ENCODE measurements at places on chromosomes 12 and 14.

DNA sequence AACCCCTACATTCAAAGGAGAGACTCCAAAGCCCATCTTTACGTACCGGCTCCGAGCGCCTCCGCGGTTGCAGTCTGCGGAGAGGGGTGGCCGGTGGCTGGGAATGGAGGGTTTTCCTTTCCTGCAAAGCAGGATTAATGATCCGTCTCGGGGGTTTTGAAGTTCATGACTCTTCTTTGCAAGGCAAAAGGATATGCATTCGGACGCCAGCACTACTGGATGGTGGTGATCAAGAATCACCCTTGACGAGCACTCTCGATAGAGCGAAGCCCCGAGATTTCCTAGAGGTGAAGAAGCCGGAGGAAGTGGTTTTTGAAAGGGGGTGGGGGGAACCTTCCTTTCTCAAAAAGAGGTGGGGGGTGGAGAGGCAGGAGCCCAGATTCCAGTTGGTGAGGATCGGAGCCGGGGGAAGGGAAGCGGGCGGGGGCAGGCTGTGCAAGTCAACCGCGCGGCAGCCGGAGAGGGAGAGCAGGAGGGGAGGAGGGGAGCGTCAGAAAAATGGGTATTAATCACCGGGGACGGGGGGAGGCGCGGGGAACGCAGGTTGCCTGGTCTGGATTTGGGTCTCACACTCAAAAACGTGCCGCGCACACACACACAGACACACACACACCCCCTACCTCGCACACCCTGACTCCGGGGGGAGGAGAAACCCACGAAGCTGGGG is at the start of gene GRIN2B:
Gene GRIN2B (minus strand): TSS at position 307 of the 667 bp plus-strand sequence. CDS start 115,394 bp downstream, outside the sequence.
- DNase-seq: no peak

- DNase-seq: no peak
These were observed 1.9 kb downstream of the LYZ start for GRCh38 chr12:69350002-69350626.

- no peak for DNase-seq
These were observed 1538.3 kb upstream of the SEL1L start for GRCh38 chr14:83071888-83072501.

DNA sequence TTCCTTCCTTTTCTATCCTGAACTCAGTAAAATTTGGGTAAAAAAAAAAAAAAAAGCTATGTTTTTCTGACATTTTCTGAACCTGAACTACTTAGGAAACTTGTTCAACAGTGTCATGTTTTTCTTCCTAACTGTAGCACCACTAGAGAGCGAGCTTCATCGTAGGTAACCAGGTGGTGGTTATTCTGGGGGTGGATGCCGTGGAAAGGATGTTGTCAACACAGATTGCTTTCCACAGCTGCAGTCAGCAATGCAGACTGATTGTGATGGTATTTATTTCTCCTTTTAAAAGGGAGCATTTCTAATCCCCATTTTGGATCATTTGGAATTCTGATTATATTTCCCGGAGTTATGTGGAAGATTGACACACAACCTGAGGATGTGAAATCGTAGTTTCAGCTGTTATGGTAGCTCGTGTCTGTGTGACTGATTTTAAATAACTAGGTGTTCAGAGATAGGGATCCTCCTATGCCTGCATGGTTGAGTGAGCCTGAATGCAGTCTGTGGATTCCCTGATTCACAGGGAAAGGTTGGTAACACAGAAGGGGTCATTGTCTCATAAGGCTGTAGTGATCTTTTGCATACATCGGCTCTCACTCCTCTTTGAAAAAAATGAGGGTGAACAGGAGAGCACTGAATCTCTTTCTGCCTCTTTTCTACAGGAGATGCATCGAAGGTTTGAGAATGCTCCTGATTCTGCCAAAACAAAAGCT is 113.2 kb downstream of the ERC1 start:
- no peak for DNase-seq

DNA sequence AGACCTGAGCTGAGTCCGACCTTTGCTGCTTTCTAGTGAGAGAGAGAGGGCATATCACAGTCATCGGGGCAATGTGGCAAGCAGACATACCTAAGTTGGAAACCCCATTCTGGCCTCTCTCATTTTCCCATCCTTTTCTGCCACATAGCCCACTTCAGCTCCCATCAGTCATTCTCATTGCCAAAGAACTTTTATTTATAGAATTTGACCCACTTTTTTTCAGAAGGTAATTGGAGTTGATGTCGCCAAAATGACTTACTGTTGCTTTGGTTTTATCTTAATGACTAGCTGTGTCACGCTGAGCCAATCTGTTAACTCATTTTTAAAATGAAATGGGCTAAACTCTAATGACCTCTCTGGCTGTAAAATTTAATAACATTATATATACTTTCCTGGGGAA is 63.9 kb upstream of the RMST start:
- DNase-seq: no peak

GRCh38 chr14:54785778-54786770 is 116.6 kb downstream of the GCH1 start:
- no peak for DNase-seq

DNA sequence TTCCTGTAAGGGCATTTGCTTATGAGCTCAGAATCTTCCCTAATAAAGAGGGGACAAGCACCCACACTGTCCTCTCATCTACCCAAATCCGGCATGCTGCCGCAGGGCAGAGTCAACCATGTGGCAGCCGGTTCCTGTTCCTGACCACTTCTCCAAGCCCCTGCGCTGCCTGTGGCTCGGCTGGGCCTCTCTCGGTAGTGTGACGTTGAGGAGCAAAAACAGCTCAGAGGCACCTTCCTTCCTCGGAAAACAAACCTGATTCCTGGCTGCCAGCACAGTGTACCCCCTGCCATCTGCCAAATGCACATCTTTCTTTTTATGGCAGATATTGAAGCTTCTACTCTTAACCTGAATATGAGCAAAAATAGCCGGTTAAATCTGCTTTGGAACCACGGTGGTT is 50.5 kb downstream of the CFAP251 start:
- no peak for DNase-seq

- no peak for DNase-seq
These were observed 21.3 kb downstream of the YBX3 start for GRCh38 chr12:10701843-10702242.

DNA sequence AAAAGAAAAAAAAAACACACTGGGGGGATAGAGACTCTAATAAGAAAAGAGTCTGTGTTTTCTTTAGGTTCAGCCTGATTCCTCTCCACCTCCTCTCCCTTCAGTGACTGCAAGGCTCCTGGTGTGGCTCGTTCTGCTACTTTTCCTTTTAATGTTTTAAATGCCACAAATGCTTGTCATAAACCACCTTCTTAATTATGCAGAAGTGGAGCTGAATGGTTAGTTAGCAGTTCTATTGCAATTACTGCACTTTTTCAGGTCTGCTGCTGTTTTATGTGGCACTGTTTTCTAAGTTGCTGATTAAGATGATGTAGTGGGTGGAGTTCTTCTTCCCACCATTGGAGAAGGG is 878.1 kb downstream of the DIO2 start:
- no peak for DNase-seq

- no peak for DNase-seq
These were observed 31.3 kb upstream of the PSEN1 start for GRCh38 chr14:73105050-73105449.

GRCh38 chr12:50647031-50647430 is 116.9 kb upstream of the ATF1 start:
- no peak for DNase-seq

DNA sequence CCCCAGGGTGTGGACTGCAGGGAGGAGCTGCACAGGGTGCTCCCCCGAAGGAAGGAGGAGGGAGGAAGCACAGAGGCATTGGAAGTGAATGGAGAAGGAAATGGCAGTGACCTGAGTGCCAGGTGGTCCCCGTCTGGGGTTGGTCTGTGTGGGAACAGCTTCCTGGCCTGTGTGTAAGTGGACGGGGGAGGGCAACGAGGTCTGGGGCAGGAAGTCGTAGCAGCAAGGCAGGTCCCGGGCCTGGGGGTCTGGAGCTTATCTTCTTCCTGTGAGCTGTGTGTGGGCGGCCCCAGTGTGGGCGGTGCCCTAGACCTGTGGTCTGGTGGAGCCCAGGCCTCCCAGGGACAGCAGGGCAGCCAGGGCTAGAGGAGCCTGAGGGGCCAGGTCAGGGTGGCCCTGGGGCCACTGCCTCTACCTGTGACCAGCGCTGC is 382.1 kb downstream of the TMEM121 start:
- no peak for DNase-seq

- DNase-seq: no peak
These were observed 47.6 kb upstream of the RBM19 start for GRCh38 chr12:114013575-114014345.

- DNase-seq: no peak
These were observed 69.0 kb upstream of the CLMN start for GRCh38 chr14:95388699-95389098.

- no peak for DNase-seq
These were observed 1433.2 kb downstream of the LRFN5 start for GRCh38 chr14:43039881-43040280.

- DNase-seq: no peak
These were observed 135.7 kb downstream of the RPAP3 start for GRCh38 chr12:47570151-47570550.

Measured in stimulated activated CD4-positive, alpha-beta T cell treated with anti-CD3 and anti-CD28 coated beads, Interleukin-15, amount 100 ng/mL, for 48 hours (primary cell).